Subcutaneous adipose tissue (tissue), 4 donors: ENCODE measurements at places on chromosomes 4 and X. TPM values are rescaled to one million over a fixed set of nuclear protein-coding genes. Genes with fewer than 3 reads are reported as not detected.

CA5B gene
- total RNA-seq = 15.7 TPM

MGAT4D gene
- not detected for total RNA-seq

ACE2 gene
- total RNA-seq = 5.7 TPM

TMPRSS11F gene
- total RNA-seq = 0.17 TPM

ITM2A gene
- total RNA-seq = 40.1 TPM

PAGE2B gene
- total RNA-seq = not detected

HSFX2 gene
- 0.68 TPM for total RNA-seq

DCLK2 gene
- 6.2 TPM for total RNA-seq

FGF13 gene
- 13.2 TPM for total RNA-seq

ARHGAP10 gene
- total RNA-seq = 106 TPM

GABRG1 gene
- not detected for total RNA-seq

NSG1 gene
- total RNA-seq = 0.33 TPM

SLBP gene
- 33.2 TPM for total RNA-seq

DOCK11 gene
- total RNA-seq = 177 TPM

CTAG2 gene
- not detected for total RNA-seq

DCAF12L1 gene
- total RNA-seq = not detected

RLIM gene
- 42.1 TPM for total RNA-seq

IL1RAPL1 gene
- total RNA-seq = not detected

JADE3 gene
- total RNA-seq = 6.8 TPM
